ENCODE measurements at places on chromosomes 3 and 15.
A peak's percentile ranks its signal among the peaks of the same experiment; 100 is the strongest.

DNA sequence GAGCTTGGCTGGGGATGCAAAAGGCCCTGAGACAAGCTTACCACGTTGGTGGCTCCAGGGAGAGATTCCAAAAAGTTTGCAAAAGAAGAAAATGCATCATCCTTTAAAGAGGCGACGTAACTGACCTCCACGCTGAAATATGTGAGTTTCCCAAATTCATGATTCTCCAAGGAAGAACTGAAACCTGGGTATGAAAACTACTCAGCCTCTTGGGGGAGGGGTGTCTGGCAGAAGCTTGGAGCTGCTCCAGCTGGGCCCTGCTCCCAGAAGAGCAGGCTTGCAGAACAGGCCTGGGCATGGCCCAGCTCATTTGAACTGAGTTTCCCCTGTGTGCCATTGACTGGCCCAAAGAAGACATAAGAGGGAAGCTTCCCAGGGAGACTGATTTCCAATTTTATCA is 20.5 kb downstream of the CPN2 start:
- peak; percentile 48 for DNase-seq

- DNase-seq = no peak
Measured at GRCh38 chr15:96254173-96254572, 76.3 kb upstream of the NR2F2 start.

DNA sequence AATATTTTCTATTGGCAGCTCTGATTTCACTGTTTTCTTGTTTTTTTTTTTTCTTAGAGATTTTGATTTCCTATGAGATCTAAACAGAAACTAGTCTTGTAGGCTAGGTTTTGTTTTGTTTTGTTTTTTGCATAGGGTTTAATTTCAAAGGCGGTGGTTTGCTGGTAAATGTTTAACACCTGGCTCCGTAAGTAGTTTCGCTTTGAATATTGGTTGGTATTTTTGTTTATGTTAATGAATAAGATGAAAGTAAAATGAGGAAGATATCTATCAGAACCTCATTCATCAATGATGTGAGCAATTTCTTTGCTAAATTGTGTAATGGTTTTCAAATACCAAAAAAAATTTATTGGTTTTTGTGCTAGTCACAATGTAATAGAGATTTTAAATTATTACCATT is 39.7 kb upstream of the TM4SF1 start:
- DNase-seq = no peak

- no peak for DNase-seq
Measured at GRCh38 chr3:10647376-10647775, 142.0 kb upstream of the ATP2B2 start.

- DNase-seq = no peak
Measured at GRCh38 chr3:7637694-7638093, 776.8 kb downstream of the GRM7 start.

GRCh38 chr3:17749705-17750293 is 7.4 kb upstream of the TBC1D5 start:
- no peak for DNase-seq

DNA sequence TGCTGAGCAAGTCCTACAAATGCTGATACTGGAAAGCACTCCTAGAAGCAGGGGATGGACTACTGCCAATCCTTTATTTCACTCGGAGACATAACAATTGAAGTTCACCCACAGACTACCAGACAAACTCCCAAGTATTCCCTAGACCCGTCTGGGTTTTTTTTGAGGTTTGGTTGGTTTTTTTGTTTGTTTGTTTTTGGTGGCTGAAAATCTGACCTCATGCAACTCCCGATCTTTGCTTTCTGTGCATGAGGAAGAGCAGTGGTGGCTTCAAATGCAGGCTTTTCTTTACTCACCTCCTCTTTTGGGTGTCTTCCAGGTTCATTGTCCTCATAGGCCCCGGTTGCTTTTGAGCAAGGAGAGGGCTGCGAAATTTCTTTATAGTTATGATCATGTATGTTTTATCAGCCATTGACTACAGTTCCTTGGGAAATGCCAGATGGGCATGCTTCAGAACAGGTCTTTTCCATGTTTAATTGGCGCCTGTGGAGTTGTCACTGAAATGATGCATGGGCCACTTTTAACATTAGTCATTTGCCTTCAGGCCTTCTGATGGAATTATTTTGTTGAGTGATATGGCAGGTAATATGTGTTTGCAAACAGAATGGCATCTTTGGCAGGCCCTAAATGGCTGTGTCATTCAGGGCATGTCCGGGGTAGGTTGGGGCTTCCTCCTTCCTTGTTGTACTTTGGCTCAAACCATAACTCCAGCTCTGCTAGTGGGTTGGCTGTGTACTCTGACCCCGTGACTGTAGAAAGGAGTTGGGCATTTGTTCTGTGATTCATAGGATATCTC is 81.3 kb upstream of the ZBED2 start:
- peak; percentile 46 for DNase-seq

GRCh38 chr3:122353215-122353614 is 28.2 kb downstream of the CSTA start:
- no peak for DNase-seq

GRCh38 chr3:141065258-141065657 is 14.1 kb downstream of the SPSB4 start:
- no peak for DNase-seq

DNA sequence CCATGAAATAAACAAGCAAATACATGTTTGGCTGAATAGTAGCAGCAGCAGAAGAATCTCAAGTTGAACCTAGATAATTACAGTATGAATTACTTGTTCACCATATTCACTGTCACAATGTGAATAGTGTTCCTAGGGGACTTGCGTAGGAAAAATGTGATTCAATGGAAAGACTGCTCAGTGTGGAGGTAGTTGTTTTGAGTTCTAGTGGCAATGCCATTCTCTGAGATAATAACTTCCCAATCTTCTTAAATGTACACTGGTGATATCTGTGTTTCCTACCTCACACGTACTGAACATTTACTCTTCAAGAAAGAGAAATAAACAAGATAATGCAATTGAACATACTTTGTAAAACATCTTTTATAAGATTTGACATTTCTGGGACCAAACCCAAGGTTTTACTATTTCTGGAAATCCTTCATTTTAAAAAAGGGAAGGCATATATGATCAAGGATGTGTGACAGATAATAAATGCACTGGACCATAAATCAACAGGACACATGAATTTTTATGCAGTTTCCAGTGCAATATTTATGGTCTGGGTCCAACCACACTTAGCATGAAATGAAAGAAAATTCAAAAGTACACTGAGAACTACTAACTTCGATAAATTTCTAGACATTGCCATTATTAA is 598.3 kb upstream of the ZNF385D start:
- no peak for DNase-seq

DNA sequence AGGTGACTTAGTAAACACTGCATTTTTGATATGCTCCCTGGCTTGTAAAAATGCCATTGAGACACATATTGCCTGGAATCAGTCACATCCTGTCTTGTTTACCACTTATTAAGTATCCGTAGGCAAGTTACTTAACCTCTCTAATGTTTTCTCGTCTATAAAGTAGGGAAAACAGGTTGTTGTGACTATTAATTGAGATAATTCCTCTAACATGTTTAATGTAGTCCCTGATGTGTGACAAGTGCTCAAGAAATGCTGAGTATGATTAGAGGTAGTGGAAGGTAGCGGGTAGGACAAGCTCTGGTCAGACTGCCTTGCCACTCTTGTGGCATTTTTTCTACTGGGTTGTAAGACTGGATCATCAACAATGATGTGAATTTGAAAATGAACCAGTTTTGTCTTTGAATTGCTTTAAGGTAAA is 54.1 kb downstream of the NFKBIZ start:
- DNase-seq = no peak

GRCh38 chr3:41898631-41899030 is 63.3 kb downstream of the ULK4 start:
- no peak for DNase-seq

- no peak for DNase-seq
Measured at GRCh38 chr3:148839805-148840204, 12.2 kb downstream of the CPB1 start.

DNA sequence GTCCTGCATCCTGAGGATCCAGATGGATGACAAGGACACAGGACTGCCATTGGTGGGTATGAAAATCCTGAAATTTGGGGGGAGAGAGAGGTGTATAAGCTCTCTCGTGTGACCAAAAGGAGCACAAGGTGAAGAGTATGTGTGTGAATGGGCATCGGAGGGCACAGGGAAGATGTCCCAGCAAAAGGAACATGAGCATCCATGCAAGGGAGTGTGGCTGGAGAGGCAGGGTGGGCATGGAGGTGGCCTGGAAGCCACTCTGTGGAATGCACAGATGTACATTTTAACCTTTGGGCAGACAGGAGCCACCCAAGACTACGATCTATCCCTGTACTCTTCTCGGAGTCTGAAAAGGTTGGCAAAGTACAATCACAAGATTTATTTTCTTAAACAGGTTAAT is 54.5 kb downstream of the CAPN7 start:
- no peak for DNase-seq

- no peak for DNase-seq
Measured at GRCh38 chr15:25862472-25863110, 536 bp downstream of the ATP10A start.

GRCh38 chr3:171200052-171200749 is 173.7 kb upstream of the SLC2A2 start:
- no peak for DNase-seq

DNA sequence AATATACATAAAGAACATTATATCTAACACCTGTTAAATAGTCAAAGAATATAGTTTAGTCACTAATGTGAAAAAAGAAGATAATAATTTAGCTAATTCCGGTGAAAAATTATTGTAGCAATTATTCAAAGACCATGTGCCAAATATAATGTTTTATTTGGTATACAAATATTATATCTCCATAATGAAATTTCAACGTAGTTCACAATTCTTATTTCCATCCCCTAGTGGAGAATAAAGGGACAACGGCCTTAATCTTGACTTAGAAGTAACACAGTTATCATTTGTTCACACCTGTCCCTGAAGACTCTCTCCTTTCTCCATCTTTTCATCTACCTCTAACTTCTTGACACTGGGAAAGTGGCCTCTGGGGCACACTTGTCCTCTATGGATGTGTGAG is 213.4 kb downstream of the ERC2 start:
- DNase-seq = no peak

DNA sequence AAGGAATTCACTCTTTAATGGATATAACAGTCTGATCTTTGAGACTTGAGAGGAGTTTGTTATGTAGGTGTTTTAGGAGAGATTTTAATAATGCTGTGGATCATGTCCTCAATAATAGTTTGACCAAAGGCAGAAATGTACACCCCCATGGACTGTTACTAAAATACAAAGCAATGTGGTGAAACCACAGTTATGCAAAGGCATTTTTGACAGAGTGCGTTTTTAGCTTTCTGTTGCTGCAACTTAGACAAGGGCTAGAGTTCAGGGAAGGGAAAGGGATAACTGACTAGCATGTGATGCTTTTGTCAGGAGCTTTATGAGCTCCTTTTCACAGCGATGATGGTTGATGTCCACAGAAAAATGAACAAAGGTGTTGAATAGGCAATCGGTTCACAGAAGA is 3.6 kb upstream of the STARD5 start:
- peak; percentile 45 for DNase-seq

GRCh38 chr3:51403675-51404074 is 12.6 kb downstream of the RBM15B start:
- no peak for DNase-seq

DNA sequence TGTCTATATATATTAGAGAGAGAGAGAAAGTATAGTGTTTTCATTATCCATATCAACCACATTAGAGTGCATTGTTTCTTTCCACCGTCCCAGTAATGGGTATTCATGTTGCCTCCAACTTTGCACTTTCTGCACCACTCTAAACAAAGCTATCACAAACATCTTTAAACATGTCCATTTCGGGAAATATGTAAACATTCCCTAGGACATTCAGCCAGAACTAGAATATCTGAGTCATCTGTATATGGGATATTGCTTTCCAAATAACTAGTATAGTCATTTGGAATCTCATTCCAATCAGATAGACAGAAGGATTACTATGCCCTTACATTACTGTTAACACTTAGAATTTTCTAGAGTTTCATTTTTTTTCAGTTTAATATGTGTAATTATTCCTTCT is 914.9 kb upstream of the EPHA6 start:
- no peak for DNase-seq

- DNase-seq = no peak
Measured at GRCh38 chr15:98735304-98735703, 87.0 kb downstream of the IGF1R start.

Data from HTR-8/SVneo (cell line).